ENCODE measurements at places on chromosomes 3 and 15.

GRCh38 chr3:195446359-195446758 lies 3.5 kb upstream of the ACAP2 start:
- DNase-seq, result no peak

GRCh38 chr3:128307029-128307633 lies 153.8 kb downstream of the EEFSEC start:
- DNase-seq, result no peak

DNA sequence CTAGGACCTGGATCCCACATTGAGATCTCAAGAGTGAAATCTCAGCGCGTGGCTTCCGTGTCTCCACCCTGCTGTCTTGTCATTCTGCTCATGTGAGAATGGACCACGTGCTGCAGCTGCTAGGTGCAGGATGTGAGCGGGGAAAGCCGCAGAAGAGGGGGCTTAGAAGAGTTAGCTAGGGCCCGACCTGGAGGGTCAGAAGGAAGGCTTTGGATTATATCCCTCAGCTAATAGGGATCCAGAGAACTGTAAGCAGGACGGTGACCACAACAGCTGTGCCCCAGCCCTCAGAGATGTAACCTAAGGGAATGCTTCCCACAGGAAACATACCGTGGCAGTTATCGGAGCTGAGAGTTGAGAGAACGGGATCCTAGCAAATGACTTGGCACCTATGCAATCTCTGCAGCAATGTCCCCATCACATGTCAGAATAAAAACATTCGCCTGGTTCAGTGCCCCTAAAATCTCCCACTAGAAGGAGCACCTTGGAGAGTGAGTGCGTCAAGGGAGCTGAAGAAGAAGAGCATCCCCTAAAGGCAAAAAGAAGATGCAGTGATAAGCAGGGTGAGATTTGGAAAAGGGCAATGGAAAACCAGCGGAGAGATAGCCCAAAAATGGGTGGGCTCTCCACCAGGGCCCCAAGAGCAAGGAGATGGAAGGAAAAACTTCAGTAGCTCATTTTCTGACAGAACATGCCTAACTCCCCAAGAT lies 76.9 kb upstream of the ST8SIA2 start:
- DNase-seq, result no peak

- DNase-seq, result no peak
Observed at GRCh38 chr3:17740721-17741141, 1.7 kb downstream of the TBC1D5 start.

- no peak for DNase-seq
Observed at GRCh38 chr15:44295750-44296431, 7.4 kb downstream of the GOLM2 start.

- no peak for DNase-seq
Observed at GRCh38 chr3:86774082-86774691, 216.8 kb downstream of the VGLL3 start.
